ENCODE measurements at places on chromosomes 2 and 18.

DNA sequence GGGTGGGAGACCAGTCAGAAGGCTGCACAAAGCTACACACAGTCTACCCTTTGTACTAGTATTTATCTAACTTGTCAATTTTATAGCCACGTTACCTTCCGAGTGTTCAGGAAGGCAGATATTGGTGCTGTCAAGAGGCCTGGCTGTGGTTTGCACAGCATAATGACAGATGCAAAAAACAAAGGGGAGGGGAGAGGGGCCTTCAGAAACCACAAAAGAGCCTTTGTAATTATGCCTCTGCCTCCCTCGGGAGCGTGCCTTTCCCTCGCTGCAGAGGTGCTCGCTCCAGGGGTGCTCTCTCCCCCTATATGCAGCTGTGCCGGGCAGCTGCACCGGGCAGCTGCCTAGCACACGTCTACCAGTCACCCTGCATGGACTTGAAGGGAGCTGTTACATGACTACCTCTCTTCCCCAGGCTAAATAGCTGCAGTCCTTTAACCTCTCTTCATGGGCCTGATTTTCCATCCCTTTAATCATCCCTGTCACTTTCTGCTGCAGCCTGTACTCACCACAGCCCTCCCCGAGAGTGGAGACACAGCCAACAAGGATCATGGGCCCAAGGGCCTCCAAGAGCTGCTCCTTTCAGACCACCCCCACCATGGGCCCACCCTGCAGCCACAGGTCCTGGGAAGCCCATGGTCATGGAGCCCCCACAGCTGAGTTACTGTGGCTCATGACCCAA, 168.4 kb upstream of the PKDCC start:
- no peak for DNase-seq

- DNase-seq = no peak
These were observed 177.0 kb upstream of the RBMS1 start for GRCh38 chr2:160670618-160671017.

DNA sequence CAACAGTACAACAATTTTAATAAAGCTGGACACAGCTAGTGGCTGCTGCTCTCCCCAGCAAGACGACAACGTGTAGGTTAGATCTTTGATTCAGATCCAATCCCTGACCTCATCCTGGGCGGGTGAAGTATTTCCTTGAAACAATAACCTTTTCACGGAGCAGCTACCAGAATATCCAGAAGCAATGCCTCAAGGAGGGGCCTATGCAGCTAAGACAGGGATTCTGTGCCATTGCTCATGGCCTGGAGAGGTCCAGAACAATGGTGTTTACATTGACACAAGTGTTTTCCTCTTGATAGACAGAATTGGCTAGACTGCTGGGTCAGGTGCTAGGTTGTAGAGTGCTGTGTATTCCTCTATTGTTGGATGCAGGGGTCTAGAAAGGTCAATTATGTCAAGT, 520.1 kb downstream of the BCL11A start:
- DNase-seq = no peak

DNA sequence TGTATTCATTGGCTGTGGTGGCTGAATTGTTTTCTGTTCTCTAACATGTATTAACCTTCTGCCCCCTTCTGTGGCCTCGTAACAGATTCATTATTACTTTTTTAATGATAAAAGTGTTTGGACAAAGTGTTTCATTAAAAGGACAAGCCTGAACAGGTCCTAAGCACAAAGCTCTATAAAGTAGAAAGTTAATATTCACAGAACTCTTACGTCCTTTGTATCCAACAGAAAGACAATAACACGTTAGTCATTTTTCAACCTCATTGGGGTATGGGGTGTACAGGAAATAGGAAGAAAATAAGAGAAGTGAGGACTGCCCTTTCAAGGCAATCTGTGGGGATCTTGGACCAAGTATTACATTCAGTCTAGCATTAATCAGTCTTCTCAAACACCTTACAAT, 105.5 kb upstream of the RGPD4 start:
- no peak for DNase-seq

GRCh38 chr2:3405307-3405706, 25.8 kb downstream of the TRAPPC12 start:
- DNase-seq = no peak

- DNase-seq = no peak
These were observed 119.1 kb upstream of the NCK2 start for GRCh38 chr2:105625632-105626031.

DNA sequence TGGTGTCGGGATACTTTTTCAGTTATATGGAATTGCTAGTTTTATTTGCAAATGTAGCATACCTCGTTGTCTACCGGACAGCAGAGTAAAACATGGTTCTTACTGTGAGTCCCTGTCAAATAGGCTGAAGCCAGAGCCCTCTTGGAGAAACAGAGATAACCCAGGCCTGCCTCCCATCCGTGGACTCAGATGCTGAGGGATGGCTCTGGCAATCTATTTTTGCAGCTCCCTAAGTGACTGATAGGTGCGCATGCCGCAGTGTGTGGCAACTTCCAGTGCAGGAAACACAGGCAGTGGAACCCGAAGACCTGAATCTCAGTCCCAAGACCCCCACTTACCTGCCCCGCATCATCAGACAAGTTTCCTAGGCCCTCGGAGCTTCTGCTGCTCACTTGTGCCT, 33.6 kb downstream of the STEAP3 start:
- DNase-seq = no peak

DNA sequence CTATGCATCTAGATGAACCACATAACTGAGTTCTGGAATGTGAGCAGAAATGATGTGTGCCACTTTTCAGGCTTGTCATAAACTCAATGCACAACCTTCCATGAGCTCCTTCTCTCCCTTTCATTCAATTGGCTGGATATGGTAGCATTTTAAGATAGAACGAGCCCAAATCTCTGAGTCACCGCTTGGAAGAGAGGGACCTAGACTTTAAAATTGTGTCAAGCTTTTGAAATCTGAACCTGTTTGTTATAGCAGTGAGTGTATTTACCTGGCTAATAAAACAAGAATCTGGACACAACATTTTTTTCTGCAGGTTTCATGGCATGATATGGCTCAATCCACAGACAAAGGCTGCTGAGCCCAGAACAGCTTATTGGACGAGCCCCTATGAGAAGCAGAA, 297.8 kb upstream of the SPRED2 start:
- no peak for DNase-seq

DNA sequence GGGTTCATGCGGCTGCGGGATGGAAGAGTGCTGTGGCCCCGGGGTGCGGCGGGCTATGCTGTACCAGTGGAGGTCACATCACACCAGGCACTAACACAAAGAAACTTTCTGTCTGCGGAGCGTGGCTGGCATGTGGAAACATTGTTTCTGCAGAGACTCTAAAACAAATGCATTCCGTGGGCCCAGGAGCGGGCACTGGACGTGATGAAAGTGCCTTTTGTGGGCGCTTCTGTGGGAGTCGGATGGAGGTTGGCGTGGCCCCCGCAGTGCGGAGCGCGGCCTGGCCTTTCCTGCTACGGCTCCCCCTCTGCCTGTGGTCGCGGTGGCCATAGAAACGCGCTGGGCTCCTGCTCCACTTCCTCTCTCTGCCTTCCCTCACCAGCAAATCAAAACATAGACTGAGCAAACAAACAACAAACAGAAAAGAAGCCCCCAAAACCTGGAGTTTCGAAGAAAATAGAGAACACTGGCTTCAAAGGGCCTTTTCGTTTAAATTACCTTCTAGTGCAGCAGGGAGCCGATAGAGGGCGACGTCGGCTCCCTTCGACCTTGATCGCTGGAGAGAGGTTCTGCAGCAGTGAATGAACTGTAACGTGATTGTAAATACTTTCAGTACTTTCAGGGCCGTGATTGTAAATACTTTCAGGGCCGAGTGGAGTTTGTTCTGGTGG, 51.4 kb downstream of the KIF5C start:
- peak; percentile 36 for DNase-seq

DNA sequence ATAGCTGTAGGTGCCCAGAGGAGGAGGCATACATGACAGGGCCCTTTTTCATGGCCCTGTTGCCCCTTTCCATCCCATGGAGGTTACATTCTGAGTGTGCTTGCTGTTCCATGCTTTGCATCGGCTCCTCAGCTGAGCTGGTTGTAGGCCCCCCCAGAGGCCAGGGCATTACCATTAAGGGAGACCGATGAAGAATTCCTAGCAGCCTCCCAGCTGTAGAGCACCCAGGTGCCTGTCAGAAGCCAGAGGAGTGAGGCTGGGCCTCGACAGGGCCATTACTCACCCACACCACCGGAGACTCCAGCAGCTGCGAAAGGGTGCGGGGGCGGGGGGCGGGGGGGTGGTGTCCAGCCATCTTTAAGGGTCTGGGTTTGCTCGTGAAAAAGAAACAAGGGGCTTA, 72.2 kb downstream of the GALNT14 start:
- DNase-seq = no peak

GRCh38 chr2:62458671-62459081, 47.3 kb downstream of the TMEM17 start:
- no peak for DNase-seq
